ENCODE measurements at places on chromosomes 5 and 9.

DNA sequence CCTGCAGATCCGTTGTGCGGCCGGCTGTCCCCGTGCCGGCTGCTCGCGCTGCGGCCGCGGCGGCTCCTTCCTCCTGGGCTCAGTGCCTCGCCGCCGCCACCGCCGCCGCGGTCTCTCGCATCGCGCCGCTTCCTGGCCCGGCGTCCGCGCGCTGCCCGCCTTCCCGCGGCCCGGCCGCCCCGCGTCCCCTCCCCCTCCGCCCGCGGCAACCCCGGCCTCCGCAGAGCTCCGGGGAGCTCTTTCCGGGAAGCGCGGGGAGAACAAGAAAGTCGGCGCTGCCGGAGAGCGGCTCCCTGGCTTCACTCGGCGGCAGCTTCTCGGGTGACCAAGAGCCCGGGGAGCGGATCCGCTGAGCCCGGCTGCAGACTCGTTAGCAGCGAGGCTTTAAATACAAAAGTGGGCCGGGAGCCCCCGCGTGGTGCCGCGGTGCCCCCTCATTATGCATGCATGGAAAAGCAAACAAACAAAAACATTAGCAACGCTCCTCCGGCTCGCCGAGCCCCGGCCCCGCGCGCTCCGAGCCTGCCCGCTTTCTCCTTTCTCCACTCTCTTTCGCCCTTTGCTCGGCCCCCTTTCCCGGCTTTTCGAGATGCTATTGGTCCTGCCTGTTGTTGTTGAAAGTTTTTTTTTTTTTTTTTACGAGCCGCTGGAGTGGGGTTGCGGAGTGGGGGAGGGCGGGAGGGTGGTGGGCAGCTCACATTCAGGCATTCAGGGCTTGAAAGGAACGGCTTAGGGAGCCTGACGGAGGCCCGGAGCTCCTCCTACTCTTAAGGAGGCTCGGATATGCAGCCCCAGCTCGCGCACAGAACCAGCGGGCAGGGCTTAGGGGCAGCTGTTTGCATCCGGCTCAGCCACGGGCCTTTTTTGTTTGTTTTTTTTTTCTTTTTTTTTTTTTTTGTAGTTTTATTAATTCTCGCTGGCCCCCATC lies at the start of gene GAS1:
Gene GAS1, minus strand, starts transcription at position 361 of the 928 bp plus-strand sequence. CDS start 727 bp downstream, outside the sequence.
- peak; percentile 83 for DNase-seq

GRCh38 chr5:143673676-143674468 lies 138.1 kb upstream of the HMHB1 start:
- DNase-seq, result no peak

DNA sequence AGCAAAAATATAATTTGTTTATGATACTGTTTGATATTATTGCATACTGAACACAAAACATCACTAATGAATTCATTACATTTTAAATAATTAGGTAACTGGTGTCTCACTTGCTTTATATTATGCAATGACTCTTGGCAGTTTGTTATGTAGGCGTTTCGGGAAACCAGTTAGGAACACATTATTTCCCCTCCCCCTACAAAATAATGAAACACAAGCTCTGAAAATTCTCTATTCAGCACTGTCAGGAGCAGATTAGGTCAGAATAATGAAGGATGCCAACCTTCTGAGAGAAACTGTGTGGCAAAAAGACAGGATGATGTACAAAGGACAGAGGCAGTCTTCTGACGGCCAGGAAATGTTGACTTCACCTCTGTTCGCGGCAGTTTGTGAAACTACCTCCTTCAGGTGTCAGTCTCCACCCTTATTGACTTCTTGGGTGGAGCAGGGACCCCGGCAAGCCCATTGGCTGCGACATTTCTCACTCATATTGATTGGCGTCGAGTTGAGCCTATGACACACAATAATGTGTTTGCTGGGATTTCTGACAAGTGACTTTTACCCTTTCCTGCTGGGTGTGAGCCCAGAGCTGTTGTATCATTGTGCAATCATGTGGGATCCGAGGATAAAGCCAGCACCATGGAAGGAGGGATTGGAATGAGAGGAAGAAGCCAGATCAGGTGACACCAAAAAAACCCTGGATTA lies 33.9 kb downstream of the SH3PXD2B start:
- peak; percentile 50 for DNase-seq

- no peak for DNase-seq
Measured at GRCh38 chr9:132020820-132021510, 58.7 kb downstream of the MED27 start.

DNA sequence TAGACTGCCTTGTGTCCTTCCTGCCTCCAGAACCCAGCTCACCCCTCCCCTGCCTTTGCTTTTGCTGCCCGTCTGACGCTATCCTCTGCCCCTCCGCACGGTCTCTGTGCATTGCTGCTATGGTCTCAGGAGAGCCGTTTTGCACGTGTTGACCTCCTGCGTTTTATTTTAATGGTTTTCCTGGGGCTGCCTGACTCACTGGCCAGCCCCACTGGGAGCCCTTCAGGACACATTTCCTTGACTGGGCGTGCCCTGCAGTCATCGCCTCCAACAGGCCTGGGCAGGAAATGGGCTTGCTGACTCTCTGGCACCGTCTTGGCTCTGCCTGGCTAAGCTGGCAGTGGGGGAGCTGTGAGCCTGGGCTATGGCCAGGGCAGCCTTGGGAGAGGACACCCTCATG lies 17.9 kb upstream of the ASS1 start:
- DNase-seq, result no peak

DNA sequence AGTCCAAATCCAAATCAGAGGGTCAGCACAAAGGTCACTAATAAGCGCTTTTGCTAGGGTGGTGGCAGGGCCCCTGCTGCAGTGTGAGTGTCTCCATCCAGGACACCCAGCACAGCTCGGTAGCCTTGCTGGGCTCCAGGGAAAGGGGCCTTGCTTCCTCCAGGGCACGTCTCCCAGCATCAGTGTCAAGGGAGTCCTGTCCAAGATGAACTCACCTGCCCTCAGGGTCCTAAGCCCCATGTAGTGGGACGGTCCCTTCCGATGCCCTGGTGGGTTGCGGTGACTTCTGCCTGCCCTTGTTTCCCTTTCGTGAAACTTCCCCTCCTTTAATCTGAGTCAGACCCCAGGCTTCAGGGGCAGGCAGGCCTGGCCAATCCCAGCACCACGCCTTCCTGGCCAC lies 101.7 kb downstream of the ZNF354C start:
- no peak for DNase-seq

DNA sequence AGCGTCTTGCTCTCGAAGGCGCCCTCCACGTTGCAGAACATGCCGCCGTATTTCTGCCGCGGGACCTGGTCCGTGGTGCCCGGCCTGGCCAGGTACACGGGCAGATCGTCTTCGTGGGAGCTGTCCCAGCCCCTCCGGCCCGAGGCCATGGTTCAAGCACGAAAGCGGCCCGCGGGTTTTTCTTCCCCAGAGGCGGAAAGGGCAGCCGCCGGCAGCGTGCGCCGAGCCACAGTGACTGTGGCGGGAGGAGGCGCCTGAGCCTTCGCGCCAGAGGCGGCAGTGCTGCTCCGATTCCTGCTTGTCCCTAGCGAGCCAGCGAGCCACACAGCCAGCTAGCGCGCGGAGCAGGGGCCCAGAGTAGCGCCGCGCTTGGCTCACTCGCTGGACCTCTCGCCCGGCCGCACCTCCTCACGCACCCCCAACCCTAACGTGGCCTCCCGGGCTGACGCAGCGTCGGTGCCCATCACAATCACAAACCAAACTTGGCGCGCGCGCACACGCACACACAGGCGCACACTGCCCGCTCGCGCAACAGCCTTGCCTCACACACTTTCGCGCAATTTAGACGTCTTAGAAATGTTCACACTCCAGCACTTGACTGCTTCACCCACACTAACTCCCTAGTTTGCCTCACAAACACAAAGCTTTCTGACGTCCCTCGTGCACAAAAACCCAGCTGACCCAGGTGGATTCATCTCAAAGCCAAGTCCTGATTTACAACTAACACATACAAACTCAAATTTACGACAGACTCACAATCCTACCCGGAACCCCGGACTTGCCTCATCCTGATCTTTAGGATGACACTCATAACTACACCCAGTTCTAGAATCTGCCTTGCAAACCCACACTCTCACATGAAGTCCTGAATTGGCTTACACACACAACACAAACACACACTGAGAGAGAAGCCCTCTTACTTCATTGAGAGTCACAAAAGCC lies at the start of gene DPYSL3:
Gene DPYSL3, minus strand, starts transcription at position 359 of the 942 bp plus-strand sequence. Its CDS starts 210 bp downstream, at position 149.
- DNase-seq, result peak; percentile 14

GRCh38 chr5:142403583-142403982 lies 78.8 kb upstream of the SPRY4 start:
- DNase-seq, result no peak

DNA sequence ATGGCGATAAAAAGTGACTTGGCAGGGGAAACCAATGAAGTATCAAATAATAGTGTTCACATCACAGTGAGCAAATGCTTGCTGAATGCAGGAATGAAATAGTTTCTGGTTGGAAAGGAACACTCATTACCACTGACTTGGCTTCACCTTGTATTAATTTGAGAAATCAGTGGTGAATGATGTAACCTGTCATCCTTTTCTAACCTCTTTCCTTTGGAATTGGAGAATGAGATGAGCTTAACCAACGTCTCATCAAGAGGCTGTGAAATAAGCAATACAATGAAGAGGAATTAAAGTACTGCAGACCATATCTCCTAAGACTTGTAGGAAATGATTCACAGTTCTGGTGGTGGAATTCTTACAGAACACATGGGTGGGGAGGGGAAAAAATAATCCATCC lies 192.2 kb downstream of the DMAC1 start:
- DNase-seq, result no peak

DNA sequence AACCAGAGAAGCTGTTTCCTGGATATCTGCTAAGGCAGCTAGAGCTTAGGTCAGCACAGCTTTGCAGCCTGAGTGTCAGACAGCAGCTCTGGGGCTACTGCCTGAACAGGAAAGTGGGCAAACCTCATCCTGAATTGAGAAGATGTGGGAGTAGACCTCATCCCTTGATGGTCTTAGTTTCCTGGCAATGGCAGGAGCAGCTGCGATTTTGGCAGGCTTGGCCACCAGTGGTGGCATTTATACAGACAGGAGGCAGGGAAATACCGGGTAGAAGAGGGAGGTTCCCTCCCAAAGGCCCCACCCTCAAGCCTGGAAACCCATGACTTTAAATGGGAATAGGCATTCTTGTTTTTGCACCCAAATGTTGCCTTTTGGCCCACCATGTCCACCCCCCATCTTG lies 69.7 kb downstream of the LIX1 start:
- no peak for DNase-seq

- DNase-seq, result no peak
Measured at GRCh38 chr5:138942066-138942465, 66.9 kb upstream of the LRRTM2 start.
